ENCODE measurements at places on chromosomes 16 and 17. TPM values are rescaled to one million over a fixed set of nuclear protein-coding genes. Genes with fewer than 3 reads are reported as not detected.

The MYH2 gene
- not detected for total RNA-seq

The TMEM235 gene
- total RNA-seq: not detected

The HOXB6 gene
- total RNA-seq: 6.2 TPM

The PITPNM3 gene
- 2.4 TPM for total RNA-seq

The OTOA gene
- 0.05 TPM for total RNA-seq

The ATP2C2 gene
- 0.10 TPM for total RNA-seq

The CCDC43 gene
- total RNA-seq: 40.5 TPM

The PIK3R5 gene
- total RNA-seq: not detected

The INCA1 gene
- 1.3 TPM for total RNA-seq

The DPEP3 gene
- total RNA-seq: not detected

The IRF8 gene
- total RNA-seq: 0.38 TPM

The TIMM22 gene
- 25.2 TPM for total RNA-seq

The SOX8 gene
- 1.4 TPM for total RNA-seq

The CLEC10A gene
- not detected for total RNA-seq

The TSPAN10 gene
- total RNA-seq: 5.5 TPM

The HBM gene
- not detected for total RNA-seq

The HBA2 gene
- total RNA-seq: 0.24 TPM

The ENGASE gene
- 27.2 TPM for total RNA-seq

The PDIA2 gene
- total RNA-seq: 0.48 TPM

The KRTAP16-1 gene
- not detected for total RNA-seq

The NPIPA5 gene
- 0.29 TPM for total RNA-seq

The KRT28 gene
- not detected for total RNA-seq

The BRIP1 gene
- 3.1 TPM for total RNA-seq

The LGALS9 gene
- 1.5 TPM for total RNA-seq

The MAZ gene
- 150 TPM for total RNA-seq

The CNTNAP1 gene
- total RNA-seq: 7.4 TPM

The NUDT7 gene
- 7.1 TPM for total RNA-seq

The NATD1 gene
- 2.9 TPM for total RNA-seq

The GAN gene
- total RNA-seq: 3.3 TPM

The KRTAP1-1 gene
- not detected for total RNA-seq

The FBXW10 gene
- total RNA-seq: 1.7 TPM

The MYH8 gene
- total RNA-seq: not detected

The KRT23 gene
- total RNA-seq: 0.08 TPM

The PSMB3 gene
- total RNA-seq: 330 TPM

The DCXR gene
- 101 TPM for total RNA-seq

The NEUROD2 gene
- not detected for total RNA-seq
